ENCODE measurements at places on chromosomes 7 and 10. TPM values are rescaled to one million over a fixed set of nuclear protein-coding genes. Genes with fewer than 3 reads are reported as not detected.

Gene GPR37
- total RNA-seq = 18.4 TPM

Gene LEP
- not detected for total RNA-seq

Gene EBF3
- 23.6 TPM for total RNA-seq

Gene RBP4
- not detected for total RNA-seq

Gene DEPP1
- 0.11 TPM for total RNA-seq

Gene SMKR1
- total RNA-seq = 1.4 TPM

Gene CTTNBP2
- total RNA-seq = 46.3 TPM

Gene SFXN4
- 63.9 TPM for total RNA-seq

Gene ERVW-1
- total RNA-seq = not detected

Gene ATP6V0A4
- total RNA-seq = 269 TPM

Gene SKIDA1
- total RNA-seq = 0.32 TPM

Gene CACNB2
- not detected for total RNA-seq

Data from SK-MEL-5 (cell line).